ENCODE measurements at places on chromosomes 3 and 15.

DNA sequence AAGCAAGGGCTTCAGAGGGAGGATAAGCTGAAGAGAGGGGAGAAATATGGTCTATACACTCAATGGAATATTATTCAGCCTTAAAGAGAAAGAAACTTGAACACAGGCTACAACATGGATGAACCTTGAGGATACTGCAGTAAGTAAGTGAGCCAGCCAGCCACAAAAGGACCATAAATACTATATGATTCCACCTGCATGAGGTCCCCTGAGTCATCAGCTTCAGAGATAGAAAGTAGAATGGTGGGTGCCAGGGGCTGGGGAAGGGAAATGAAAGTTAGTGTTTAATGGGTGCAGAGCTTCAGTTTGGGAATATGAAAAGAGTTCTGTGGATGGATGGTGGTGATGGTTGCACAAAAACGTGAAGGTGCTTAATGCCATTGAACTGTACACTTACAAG, 68.4 kb upstream of the SEC13 start:
- no peak for DNase-seq

DNA sequence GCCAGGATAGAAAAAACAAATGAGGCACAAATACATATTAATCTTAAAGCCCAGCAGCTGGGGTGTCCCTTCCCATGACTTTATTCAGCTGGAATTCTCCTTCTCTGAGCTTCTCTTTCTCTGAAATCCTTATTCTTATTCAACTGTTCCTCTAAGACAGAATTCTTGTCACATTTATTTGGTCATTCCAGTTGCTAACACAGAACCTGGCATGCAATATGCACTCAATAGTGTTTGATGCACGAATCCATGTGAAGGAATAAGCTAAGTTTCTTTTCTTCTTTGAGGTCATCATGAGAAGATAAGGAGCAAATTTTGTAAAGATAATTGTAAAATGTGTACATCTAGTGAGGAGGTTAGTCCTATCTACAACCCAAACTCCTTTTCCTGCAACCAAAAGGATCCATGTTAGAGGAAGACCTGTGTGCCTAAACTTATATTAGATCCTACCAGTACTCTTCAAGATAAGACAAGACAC, 154.2 kb upstream of the KCNMB2 start:
- DNase-seq, result no peak

DNA sequence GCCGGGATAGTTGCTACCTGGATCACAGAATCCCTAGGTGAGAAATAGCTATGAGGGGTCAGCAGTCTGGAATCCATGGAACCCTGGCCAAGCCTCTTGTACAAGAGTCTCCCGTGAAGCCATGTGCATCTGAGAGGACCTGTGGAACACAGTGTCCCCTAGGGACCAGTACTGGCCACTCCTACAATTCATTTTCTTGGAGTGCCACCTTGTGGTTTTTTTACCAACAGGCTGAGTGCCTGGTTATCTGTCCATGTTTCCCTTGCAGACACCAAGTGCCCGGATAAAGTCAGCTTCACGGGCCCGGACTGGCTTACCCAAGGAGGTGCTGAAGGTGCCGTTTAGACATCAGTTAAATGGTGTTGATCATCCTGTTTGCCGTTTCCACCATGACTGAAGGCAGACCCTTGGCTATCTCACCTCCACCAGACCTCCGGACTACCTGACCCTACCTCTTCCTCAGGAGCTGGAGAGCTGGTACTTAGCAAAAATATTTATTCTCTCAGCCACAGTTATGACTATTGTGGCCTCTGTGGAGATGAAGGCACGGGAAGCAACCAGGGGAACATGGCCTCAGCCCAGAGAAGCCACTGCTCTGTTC, 93.9 kb downstream of the RBPMS2 start:
- DNase-seq, result no peak

DNA sequence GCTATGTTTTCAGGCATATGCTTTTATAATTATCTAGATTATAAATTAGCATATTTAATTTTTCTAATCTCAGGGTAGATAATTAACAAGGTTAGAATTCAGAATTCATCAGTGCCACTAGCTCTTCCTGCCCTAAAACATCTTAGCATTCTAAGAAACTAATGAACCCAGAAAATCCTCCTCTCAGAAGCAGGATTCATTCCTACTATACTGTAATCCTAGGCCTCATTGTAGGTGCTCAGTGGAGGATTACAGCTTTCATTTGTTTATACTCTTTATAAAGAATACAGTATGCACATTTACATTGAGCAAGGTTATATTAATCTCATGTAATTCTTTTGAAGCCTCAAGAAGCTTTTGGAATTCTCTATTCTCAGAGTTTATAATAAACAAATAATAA, 20.9 kb downstream of the ACAD11 start:
- no peak for DNase-seq

All from hindlimb muscle (tissue), 1 donor.